ENCODE measurements at places on chromosomes 16 and 17.
A peak's percentile ranks its signal among the peaks of the same experiment; 100 is the strongest.

GRCh38 chr17:61474235-61474927 is 22.2 kb downstream of the TBX4 start:
- DNase-seq: no peak

DNA sequence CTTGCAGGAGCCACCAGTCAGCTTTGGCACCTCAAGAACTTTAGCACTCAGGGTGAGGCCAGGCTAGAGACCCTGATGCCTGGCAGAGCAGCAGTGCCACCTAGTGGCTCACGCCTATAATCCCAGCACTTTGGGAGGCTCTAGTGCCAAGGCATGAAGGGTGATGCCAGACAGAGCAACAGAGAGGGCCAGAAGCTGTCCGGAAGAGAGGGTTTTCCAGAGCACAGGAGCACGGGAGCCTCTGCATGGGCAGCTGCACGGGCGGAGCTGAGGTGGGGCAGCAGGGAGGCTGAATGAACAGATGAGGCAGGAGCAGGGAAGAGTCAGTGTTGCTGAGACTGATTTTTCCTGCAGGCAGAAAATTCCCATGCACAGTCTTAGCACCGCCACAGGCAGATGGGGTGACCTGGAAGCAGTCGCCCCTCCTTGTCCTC is 38.9 kb downstream of the MYH3 start:
- DNase-seq: no peak

GRCh38 chr17:59423137-59423724 is 91.8 kb downstream of the YPEL2 start:
- DNase-seq: no peak

- DNase-seq: no peak
Measured at GRCh38 chr17:5832886-5833285, 237.3 kb upstream of the WSCD1 start.

- DNase-seq: no peak
Measured at GRCh38 chr17:17109256-17109655, 67.0 kb downstream of the MPRIP start.

DNA sequence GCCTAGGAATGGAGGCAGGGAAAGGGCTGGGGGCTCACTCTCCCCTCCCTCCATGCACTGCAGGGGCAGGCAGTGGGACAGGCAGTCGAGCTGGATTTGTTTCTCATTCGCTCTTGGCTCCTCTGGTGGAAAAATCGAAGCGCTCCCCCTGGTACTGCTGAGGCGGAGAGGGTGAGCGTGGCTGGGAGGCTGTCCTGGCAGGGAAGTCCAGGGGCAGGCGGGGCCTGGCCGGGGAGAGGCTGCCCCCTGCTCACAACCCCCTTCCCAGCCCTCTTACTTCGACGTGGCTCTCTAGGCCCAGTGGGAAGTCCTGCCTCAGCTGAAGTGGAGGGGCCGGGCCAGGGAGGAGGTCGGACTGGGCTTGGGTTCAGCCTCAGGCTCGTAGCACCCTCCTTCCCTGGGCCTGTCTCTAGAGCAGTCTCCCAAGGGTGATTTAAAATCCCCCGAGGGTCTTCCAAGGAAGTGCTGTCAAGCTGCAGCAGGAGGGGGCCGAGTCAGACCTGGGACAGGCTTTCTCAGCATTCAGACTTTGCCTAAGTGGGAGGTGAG is 16.5 kb upstream of the TMEM92 start:
- DNase-seq: no peak

DNA sequence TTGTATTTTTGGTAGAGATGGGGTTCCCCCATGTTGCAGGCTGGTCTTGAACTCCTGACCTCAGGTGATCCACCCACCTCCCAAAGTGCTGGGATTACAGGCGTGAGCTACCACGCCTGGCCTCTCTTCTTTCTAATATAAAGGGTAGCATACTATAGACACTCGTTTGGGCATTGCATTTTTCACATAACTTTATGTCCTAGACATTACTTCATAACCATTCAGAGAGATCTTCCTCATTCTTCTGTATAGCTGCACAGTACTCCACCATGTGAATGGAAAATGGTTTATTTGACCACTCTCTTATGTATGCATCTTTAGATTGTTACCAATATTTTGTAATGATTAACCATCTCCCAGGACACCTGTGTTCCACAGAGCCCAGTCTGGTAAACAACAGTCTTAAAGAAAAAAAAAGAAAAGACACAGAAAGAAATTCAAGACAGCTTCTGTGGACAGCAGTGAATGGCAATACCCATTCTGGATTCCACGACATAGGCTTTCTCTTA is 42.1 kb downstream of the TK2 start:
- no peak for DNase-seq

- DNase-seq: no peak
Measured at GRCh38 chr17:70100983-70101382, 26.0 kb downstream of the KCNJ16 start.

- no peak for DNase-seq
Measured at GRCh38 chr17:50467855-50468303, 801 bp downstream of the CHAD start.

DNA sequence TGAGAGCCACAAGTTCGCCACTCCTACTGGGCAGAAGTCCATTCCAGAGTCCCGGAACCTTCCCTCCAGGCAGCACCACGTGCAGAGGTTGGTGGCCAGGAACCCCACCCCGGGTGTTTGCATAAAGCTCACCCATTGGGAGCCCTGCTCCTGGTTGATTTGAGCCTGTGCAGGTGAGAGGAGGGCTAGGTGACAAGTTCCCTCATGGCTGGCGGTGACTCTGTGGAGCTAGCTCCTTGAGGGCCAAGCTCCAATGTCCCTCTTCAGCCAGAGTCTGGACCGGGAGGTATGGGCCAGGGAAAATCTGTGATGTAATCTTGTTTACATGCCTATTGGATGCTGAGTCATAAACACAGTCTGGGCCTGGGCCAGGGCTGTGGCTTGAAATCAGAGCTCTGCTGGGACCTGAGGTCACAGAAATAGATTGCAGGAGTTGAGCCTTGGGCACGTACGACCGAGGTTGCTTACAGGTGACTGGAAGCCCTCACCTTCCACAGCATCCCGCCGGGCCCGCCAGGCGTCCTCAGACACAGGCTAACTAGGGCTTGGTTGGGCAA is 118.9 kb downstream of the AATF start:
- DNase-seq: no peak

DNA sequence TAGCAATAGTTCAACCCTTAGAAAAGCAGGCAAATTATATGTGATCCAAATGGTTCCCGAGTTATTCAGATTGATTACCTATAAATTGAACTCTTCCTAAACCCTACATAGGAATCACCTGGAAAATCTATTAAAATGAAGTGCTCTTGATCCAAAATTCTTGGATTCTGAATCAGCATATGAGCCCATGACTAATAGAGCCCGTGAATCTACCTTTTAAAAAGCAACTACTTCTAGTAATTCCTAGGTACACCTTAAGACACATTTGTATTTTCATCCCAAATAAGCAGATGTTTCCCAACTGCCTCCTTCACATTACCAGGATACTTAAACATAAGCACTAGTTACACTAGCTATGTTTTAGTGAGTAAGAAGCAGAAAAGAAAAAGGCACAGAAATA is 1171.0 kb upstream of the GOT2 start:
- DNase-seq: no peak

DNA sequence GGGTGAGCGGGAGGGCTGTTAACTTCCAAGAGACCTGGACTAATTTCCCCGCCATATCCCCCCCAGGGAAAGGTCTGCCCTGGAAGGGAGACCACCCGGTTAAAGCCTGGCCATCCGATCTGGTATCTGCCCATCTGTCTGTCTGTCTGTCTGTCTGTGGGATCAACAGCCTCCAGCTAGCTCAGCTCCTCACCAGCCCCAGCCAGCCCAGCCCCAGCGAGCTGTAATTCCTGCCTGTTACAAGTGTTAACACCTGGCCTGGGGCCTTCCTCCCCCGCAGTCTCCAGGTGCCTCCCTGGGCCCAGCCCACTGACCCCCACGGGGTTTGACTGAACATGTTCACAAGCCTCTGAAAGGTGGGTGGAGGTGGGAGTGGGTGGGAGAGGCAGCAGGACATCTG is 4.0 kb downstream of the WNT3 start:
- DNase-seq: no peak

DNA sequence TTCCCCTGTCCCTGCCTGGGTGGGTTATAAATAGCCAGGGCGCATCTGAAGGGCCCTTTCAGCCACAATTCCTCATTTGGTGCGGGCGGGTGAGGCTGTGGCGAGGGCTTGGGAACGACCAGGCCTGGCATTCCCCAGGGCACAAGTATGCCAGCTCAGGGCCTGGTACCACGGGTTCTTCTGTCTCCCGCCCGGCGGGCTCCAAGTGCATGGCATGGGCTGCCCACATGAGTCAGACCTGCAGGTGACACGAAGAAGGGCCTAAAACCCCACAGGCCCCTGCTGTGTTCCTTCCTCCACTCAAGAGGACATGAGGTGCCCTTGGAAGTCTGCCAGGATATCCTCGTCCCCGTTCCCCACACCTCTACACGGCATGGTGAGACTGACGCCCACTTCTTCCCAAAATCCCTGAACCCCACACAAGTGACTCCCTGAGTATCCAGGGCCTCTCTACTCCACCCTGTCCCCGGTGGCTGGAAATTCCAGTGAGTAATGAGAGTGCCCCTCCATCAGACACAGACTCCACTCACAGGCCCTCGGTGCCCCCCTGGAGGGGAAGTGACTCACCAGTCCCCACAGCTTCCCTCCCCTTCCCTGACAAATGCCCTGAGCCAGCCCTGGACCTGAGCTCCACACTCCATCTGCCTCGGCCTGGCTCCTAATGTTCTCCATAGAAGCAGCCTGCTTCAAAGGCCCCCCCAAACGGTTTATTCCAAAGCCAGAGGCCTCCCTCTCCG is 68.8 kb downstream of the ABR start:
- DNase-seq: no peak

DNA sequence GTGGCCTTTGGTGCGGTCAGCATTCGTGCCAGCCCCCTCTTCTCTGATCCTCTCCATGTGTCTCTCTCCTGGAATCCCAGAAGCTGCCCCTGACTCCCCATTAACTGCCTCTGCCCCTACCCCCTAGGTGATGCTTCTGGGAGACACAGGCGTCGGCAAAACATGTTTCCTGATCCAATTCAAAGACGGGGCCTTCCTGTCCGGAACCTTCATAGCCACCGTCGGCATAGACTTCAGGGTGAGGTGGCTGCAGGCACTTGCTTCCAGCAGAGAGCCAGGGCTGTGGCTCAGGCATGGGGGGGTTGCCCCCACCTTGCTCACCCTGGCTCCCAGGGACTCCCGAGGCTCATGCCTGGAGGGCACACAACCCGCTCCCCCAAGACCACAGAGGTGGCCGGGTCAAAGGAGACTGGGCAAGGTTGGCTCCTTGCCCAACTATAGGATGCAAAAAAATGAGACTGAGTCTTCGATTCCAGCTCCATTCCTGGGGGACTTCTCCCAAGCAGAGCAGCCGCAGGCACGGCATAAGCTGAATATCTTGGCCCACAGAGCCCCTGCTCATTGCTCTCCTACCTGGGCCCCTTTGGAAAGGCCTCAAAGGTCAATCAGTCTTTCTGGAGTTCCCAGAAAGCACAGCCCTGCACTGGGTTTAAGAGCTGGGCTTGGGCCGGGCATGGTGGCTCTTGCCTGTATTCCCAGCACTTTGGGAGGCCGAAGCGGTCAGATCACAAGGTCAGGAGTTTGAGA is 3.8 kb downstream of the RAB37 start:
- DNase-seq: no peak

GRCh38 chr17:45818699-45819098 is 26.0 kb upstream of the SPPL2C start:
- no peak for DNase-seq

GRCh38 chr16:56632156-56632847 is at the start of gene MT1M:
TSS of gene MT1M (plus strand) at chr16:56632659. CDS start at chr16:56632732, 73 bp downstream.
- no peak for DNase-seq

- peak; percentile 9 for DNase-seq
Measured at GRCh38 chr16:88264641-88265285, 118.0 kb upstream of the ZNF469 start.

DNA sequence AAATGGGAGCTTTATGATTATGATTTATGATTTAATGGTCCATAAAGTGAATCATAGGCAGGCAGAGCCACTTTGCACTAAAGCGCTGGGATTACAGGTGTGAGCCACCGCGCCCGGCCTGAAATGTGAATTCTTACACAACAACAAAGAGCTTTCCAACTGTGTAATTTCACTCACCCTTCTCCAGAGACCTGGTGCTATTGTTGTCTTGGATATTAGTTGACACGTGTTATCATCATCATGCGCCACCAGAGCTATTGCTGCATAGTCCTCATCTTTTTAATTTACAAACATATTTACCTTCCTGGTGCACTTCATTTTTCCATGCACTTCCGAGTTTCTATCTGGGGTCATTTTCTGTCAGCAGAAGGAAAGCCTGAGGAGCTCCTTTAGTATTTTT is 4.8 kb upstream of the UTS2R start:
- no peak for DNase-seq

GRCh38 chr17:42697108-42697811 is 14.9 kb downstream of the CNTNAP1 start:
- no peak for DNase-seq

DNA sequence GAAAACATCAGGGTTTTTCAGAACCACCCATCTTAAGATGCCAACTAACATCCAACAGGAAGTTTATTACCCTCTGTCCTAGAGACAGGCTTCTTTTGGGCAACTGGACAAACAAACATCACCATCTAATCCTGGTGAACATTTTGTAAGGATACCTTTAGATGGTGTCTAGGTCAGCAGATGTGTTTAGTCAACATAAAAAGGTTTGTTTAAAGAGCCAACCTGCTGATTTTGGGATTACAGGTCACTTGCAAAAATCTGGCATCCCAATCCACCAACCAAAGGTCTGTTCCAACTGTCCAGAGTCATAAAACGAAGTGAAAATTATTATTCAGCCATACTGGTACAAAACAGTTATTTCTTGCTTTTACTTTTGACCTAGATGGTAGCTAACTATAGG is 145.2 kb upstream of the C17orf78 start:
- no peak for DNase-seq

DNA sequence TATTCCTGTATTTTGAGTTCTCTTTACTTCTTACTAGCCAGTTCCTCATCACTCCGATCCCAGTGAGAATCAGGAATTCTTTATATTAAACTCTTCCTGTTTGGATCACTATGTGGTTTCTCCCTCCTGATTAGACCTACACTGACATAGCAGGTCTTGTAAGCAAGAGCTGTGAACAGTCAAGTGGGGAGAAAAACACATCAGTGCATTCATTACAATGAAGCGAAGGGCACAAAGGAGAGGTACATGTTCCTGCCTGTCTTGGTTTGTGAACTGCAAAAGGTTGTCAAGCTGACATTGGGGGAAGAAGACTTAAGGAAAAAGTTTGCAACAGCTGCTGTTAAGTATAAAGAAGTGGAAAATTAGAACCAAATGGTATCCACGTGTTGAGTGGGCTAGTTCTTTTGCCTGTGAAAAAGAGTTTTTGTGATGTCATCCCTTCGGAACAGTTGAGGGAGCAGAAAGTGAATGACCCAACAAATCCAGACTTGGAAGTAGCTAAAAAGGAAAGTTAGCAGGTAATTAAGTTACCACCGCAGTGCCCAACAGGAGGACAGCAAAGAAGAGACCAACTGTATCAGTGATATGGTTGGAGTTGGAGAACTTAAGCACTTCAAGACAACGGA is 23.0 kb upstream of the TRIM25 start:
- DNase-seq: no peak

- DNase-seq: no peak
Measured at GRCh38 chr16:69804297-69804696, 42.2 kb downstream of the WWP2 start.
